ENCODE measurements at places on chromosomes 16 and 17.

- DNase-seq: no peak
These were observed 5.3 kb upstream of the COL1A1 start for GRCh38 chr17:50206604-50207293.

DNA sequence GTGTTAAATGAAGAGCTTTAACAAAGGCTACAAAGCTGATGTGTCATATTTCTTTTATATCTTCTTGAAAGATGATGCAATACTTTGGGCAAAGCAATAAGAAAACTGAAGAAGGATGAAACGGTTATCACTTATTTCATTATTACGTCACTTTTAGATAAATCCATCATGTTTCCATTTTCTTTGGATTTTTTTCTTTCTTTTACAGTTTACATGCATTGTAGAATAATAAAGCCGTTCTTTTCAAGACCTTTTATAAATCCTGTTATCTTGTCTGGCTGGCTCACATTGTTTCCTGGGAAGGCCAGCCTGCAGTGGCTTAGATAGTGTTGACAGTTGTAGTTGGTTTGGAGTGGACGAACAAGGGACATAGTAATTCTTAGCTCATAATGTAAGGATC is 28.9 kb downstream of the TANC2 start:
- DNase-seq: no peak

DNA sequence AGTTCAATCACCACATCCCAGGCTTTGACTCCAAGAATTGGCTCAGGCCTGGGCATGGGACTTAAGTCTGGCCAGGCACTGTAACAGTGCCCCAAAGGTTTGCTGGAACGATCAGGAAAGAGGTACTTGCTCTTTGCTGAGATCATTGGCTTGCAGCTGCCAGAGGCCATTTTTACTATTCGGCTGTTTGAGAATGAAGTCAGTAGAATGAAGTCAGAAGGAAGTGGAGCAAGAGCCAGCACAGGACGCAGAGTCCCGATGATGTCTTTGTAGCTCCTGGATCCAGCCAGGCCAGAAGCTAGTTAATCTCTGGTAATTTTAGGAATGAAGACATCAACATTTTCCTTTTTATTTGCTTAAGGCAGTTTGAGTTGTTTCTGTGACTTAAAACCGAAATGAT is 195.5 kb downstream of the RAB11FIP4 start:
- no peak for DNase-seq

- no peak for DNase-seq
These were observed 23.5 kb downstream of the TADA2A start for GRCh38 chr17:37430051-37430627.

- no peak for DNase-seq
These were observed at the start of gene JPH3 for GRCh38 chr16:87602001-87602775. Gene JPH3 (plus strand): TSS chr16:87602508. CDS start chr16:87603147, 639 bp downstream.

- no peak for DNase-seq
These were observed 107.9 kb downstream of the WSCD1 start for GRCh38 chr17:6177941-6178694.

DNA sequence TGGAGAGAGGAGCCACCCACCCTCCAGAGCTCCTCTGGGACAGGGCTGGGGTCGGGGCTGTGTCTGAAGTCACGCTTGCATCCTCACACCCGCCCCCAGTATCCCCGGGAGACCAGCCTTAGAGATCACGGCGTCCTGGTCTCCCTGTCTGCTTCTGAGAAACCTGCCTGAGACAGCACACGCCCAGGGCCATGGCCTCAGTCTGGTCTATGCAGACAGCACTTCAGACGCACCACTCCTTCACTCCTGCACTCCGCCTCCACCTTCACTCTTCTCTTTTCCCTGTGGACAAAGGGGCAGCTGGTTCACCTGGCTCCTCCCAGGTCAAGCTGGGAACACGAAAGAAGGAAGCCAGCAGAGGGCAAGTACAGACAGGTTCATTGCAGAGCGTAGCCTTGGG is 248.0 kb upstream of the GSE1 start:
- no peak for DNase-seq

GRCh38 chr17:5703736-5704135 is 119.4 kb upstream of the NLRP1 start:
- DNase-seq: no peak

DNA sequence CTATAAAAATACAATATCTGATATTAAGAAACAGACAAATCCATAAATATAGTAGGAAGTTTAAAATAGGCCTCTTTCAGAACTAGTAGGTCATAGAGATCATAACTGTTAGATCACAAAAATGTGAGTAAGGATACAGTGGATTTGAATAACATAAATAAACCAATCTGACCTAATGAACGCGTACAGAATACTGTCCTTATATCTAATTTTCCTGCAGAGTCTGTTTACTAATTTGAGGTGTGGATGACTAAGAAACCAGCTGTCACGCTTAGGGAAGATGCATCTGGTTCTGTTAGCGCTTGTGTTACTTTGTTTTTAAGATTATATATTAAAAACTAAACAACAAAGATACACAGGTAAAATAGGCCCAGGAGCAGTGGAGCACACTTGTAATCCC is 14.8 kb downstream of the CPD start:
- no peak for DNase-seq

GRCh38 chr16:87982581-87983041 is 31.4 kb downstream of the BANP start:
- DNase-seq: no peak

- DNase-seq: no peak
These were observed 15.7 kb downstream of the SLC52A1 start for GRCh38 chr17:5019475-5019956.

GRCh38 chr17:44672479-44673093 is 16.3 kb downstream of the MEIOC start:
- DNase-seq: no peak

GRCh38 chr16:66886914-66887313 is 6.6 kb downstream of the PDP2 start:
- no peak for DNase-seq

DNA sequence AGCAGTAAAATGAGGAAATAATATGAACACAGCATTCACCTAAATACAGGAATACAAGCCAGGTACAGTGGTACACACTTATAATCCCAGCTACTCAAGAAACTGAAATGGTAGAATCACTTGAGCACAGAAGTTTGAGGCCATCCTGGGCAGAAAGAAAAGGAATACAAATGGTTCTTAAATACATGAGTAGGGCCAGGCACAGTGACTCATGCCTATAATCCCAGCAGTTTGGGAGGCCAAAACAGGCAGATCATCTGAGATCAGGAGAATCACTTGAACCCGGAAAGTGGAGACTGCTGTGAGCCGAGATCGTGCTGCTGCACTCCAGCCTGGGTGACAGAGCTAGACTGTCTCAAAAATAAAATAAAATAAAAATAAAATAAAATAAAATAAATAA is 23.0 kb upstream of the SMG8 start:
- DNase-seq: no peak

GRCh38 chr17:71710816-71711215 is 410.0 kb upstream of the SOX9 start:
- no peak for DNase-seq

DNA sequence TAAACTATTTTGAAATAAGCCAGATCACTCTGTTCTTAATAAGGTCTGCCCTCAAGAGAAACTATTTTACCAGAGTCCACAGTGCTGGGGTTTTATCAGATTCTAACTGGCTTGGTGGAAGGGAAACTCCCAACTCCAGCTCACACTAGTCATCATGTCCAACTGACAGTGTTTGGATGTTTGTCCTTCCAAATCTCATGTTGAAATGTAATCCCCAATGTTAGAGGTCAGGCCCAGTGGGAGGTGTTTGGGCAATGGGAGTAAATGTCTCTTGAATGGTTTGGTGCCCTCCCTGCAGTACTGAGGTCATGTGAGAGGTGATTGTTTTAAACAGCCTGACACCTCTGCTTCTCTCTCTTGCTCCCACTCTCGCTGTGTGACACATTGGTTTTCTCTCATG is 1301.0 kb upstream of the CDH8 start:
- DNase-seq: no peak

- no peak for DNase-seq
These were observed 4.0 kb upstream of the MEAK7 start for GRCh38 chr16:84508502-84508901.

- DNase-seq: no peak
These were observed 32.9 kb downstream of the SYNRG start for GRCh38 chr17:37576281-37576680.

DNA sequence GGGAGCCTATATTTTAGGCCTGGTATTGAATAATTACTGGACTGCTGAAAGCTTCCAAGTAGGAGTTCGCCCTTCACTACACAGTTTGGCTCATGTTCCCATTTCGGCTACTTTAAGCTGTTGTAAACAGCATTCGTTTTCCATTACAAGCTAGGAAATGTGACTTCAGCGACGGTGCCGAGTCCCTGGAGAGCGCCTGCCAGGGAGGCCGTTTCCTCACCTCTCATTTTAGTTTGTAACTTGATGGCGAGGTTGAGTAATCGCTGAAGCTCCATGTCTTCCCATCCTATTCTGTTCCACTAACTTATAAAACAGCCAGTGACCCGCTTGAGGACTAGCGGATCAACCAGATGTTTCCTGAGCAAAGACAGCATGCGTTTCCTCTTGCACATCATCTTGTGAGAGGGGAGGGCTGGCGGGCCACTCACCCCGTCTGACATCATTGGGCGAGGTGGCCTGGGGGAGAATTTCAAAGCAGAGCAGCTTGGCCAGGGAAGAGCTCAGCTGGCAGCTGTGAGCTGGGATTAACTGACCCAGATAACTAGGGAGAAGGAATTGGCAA is 32.9 kb downstream of the PCTP start:
- no peak for DNase-seq

- no peak for DNase-seq
These were observed 18.9 kb upstream of the SLC25A19 start for GRCh38 chr17:75307957-75308731.

DNA sequence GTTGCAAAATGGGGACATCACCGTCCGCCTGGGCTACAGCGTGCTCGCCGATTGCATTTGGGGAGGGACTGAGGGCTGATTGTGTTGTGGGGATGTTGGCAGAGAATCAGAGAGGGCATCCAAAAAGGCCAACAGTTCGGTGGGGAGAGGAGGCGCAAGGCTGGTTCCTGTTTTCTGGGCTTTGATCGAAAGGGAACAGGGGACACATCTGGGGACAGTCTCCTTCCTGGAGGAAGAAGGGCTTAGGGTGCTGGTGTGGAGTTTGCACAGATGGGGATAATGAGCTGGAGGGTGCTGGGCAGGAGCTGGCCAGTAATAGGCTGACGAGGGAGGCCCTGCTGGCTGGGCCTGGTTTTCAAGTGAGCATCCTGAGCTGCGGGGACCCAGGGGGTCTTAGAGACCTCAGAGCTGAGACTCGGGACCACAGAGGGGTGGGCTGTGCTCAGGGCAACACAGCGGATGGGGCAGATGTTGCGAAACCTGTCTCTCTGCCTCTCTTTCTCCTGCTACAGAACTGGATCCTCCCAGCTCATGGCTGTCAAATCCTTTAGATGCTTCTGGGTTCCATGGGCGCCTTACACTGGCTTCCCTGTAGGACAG is 288.7 kb downstream of the SEC14L1 start:
- no peak for DNase-seq

DNA sequence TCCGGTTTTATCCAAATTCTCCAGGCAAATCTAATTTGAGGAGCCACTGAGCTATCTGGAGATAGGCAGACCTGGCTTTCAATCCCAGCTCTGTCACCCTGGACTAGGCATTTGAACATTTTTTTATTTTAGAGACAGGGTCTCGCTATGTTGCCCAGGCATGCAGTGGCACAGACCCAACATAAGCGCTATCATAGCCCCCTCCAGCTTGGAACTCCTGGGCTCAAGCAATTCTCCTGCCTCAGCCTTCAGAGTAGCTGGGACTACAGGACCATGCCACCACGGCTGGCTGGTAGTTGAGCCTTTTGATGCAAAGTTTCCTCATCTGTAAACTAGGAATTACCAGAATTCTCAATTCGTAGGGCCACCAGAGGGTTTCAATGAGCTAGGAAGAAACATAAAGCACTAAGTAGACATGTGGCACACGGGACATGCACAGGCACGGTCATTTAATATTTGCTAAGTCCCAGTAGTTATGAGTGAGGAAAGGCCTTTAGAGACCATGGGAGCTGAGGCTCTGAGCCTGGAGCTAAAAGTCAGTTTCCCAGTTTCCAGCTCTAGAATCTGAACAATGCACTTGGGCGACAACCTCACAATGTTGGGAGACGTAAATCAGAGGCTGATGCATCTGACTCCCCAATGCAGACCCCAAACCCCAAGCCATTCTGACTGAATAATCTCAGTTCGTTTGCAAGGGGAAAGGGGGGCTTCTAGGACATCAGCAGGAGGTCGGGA is 1.1 kb downstream of the ELOB start:
- DNase-seq: no peak

- DNase-seq: no peak
These were observed 8.5 kb downstream of the G6PC1 start for GRCh38 chr17:42908872-42909700.

DNA sequence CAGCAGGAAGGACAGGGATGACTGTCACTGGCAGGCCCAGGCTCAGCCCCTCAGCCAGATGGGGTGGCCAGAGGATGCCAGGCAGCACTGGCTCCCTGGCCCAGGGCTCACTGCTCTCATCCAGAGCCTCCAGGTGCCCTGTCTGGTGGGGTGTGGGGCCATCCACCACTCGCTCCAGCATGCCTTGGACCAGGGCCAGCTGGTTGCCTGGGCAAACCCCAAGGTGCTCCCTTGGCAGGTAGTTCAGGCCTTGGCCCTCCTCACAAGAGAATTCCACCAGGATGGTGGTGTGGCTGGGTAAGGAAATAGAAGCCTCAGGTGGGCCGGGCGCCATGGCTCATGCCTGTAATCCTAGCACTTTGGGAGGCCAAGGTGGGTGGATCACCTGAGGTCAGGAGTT is 29.4 kb downstream of the LGALS9 start:
- DNase-seq: no peak

- no peak for DNase-seq
These were observed 204.8 kb upstream of the COX10 start for GRCh38 chr17:13864521-13864920.

DNA sequence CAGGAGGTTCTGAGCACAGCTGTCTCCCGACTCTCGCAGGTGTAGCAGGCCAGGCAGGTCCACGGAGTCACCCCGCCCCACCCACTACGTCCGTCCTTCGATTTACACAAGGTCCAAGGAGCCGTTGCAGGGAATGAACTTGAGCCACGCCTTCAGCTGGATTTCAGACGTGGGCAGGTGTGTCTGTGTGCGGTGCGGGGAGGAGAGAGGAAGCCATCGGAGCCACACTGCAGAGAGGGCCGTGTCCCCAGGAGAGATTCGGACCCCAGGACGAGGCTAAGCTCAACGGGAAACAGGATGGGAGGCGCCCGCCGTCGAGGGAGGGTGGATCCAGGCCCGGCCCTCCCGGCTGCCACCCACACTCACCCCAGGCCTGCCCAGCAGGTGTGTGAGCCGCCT is 50.3 kb downstream of the RPH3AL start:
- no peak for DNase-seq

DNA sequence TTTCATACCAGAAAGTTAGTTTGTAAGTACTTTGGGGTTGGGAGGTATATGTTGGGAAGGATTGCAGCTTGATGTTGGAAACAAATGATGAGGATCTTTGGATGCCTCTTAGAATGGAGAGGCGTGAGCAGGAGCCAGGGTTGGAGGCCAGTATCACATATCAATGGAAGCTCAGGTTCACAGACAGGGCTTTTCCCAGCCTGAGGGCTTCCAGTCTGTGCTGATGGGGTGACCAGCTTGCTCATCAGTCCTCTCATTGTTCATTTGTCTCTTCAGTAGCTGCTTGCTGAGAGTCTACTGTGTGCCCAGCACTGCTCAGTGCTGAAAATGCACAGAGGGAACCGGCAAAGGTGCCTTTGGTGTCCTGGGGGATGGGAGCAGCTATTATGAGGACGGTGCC is 5.8 kb downstream of the DNAAF1 start:
- DNase-seq: no peak
